EL (cell line): ENCODE measurements at places on chromosomes 3 and 15.

GRCh38 chr3:16066975-16067374 lies 107.5 kb upstream of the GALNT15 start:
- DNase-seq = peak; percentile 98

DNA sequence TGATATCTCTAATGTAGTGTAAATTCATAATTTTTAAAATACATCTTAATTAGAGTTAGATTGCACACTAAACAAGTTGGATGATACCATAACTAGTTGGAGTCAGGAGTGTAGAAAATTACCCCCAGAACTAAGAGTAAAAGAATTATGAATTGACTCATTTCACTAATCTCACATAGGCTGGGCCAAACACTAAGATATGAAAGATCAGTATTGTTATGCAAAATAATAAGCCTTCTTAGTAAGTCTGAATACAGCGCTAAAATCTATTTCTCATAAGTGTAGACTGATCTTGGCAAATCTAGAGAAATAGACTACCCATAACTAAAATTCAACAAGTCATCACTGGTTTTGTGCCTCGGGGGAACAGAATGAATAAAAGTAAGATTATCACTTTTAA lies 979.0 kb downstream of the ROBO1 start:
- no peak for DNase-seq

GRCh38 chr3:58478781-58479180 lies 13.1 kb upstream of the KCTD6 start:
- DNase-seq = no peak

GRCh38 chr3:25582242-25582641 lies 82.5 kb downstream of the TOP2B start:
- peak; percentile 95 for DNase-seq

- DNase-seq = no peak
Measured at GRCh38 chr15:48833526-48834239, 22.8 kb upstream of the CEP152 start.

- DNase-seq = peak; percentile 15
Measured at GRCh38 chr3:58035524-58036255, 27.5 kb downstream of the FLNB start.
